ENCODE measurements at places on chromosomes 13 and 19.

- no peak for DNase-seq
These were observed 25.3 kb upstream of the GPR183 start for GRCh38 chr13:99332456-99332855.

- no peak for DNase-seq
These were observed 117.4 kb downstream of the TRPC4 start for GRCh38 chr13:37752146-37752545.

- DNase-seq, result no peak
These were observed 4.0 kb downstream of the AKT1S1 start for GRCh38 chr19:49873129-49873521.

GRCh38 chr19:29849208-29849607, 37.4 kb downstream of the CCNE1 start:
- DNase-seq, result no peak

DNA sequence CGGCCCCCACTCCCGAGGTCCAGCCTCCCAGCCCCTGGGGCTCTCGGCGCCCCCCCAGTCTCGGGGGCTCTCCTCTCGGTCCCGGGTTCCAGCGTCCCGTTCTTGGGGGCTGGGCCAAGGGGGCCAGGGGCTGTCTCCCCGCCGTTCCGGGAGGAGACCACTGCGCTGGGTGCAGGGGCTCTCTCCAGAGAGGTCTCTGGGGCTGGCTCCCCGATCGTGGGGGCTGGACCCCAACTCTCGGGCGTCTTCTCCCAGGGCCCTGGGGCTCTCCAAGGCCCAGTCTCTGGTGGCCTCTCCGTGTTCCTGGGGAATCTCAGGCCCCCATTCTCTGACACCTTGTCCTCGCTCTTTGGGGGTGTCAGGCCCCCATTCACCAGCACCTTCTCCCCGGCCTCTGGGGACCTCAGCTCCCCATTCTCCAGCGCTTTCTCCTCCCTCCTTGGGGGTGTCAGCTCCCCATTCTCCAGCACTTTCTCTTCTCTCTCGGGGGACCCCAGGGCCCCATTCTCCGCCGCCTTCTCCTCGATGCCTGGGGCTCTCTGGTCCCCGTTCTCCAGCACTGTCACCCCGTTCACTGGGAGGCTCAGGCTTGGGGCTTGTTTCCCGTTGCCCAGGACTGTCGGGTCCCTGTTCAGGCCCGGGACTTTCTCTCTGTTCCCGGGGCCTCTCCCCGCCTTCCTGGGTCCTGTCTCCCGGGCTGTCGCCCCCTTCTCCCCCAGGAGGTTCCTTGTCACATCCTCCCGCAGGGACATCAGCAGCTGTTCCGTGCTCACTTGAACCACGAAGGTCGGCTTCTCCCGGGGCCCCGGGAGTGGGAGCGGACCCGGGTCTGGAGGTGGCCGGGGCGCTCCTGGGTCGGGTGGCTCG, 13.7 kb downstream of the LMTK3 start:
- DNase-seq, result no peak

DNA sequence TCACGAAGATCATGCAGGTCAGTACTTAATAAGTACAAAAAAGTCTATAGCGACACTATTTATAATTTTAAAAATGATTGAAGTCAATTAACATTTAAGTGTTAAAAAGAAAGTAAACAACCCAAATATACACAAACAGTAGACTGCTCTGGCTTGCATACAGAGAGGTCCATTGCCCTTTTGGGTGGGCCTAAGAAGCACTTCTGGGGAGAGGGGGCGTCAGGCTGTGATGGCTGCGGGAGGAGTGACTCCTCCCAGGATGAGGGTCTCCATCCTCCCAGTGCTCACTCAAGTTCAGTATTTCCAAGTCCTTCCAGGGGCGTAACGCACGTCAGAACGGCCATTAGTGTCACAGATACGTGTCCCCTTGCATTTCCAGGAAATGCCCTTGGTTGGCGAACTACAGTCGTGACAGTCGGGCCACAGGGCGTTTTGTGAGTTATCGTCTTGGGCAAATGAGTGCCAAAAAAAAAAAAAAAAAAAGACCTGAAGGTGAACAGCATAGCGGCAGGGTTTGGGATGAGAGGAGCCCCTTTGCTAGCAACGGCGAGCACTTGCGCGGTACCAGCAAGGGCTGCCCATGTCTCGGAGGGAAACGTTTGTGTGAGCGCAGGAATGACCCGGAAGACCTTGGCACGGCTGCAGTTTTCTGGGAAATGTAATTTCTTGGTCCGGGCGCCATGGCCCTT, at the start of gene SCGB2B2:
Gene SCGB2B2, minus strand, starts transcription at position 463 of the 689 bp plus-strand sequence. CDS start 82,596 bp downstream, outside the sequence.
- no peak for DNase-seq

- no peak for DNase-seq
These were observed 90.9 kb upstream of the TRPC4 start for GRCh38 chr13:37960427-37960826.

GRCh38 chr13:112057736-112058518, 9.0 kb upstream of the SOX1 start:
- DNase-seq, result no peak

GRCh38 chr13:20525601-20526544, at the start of gene CRYL1:
CRYL1 (minus strand) TSS chr13:20525857; CDS start chr13:20525794, 63 bp downstream.
- DNase-seq, result no peak

DNA sequence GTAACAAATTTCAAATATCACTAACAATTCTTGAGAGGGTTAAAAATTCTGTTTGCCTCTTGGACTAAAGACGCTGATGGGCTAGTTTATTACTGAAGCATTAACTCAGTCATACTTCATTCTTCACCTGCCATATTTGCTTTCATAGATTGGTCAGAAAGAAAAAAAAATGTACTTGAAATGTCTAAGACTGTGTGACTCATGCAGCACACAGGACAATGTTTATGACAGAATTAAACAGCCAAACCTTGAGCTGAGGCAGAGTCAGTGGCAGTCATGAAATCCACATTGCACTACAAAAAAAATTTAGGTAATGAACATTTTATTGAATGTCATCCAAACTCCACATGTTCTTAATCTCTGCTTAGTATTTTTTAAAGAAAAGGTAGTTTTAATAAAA, 135.6 kb downstream of the PRR20E start:
- DNase-seq, result no peak

- DNase-seq, result no peak
These were observed 8.8 kb downstream of the ZSCAN22 start for GRCh38 chr19:58335630-58336029.

GRCh38 chr13:109481040-109481439, 305.3 kb downstream of the IRS2 start:
- no peak for DNase-seq

DNA sequence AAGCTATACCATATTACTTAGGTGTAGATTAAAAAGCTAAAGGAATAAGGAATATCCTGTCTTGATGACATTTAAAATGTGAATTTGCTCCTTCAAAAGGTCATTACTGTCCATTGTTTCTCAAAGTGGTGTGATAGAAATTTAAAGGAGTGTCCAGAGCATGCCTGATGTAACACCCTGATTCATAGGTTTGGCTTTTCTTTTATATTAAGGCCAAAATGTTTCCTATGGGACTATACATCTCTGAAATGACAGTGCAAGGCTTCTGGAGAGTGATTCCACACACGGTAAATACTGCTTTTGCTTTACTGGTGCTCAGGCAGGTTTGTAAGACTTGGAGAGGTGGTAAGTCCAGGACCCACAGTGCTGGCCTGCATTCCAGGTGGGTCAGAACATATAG, 289.9 kb downstream of the RFC3 start:
- no peak for DNase-seq

GRCh38 chr19:1090731-1091543, 4.2 kb downstream of the POLR2E start:
- no peak for DNase-seq

- no peak for DNase-seq
These were observed 28.5 kb downstream of the SKA3 start for GRCh38 chr13:21147827-21148226.

DNA sequence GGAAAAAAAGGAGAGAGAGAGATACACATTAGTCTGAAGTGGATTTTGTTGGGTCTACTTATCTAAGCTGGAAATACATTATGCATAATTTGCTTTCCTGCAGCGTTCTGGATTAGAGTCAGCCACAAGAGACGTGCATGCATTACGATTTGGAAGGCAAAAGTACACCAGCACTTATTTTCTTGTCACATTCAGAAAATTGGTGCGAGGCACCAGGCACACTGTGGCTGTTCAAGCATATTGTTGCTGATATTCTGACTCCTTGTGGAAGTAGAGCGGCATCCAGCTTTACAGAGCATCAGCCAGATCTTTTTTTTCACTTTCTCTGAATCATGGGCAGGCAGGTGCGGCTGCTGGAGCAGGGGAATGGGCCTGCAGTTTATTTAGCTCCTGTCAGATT, 905.6 kb upstream of the SPRY2 start:
- no peak for DNase-seq

DNA sequence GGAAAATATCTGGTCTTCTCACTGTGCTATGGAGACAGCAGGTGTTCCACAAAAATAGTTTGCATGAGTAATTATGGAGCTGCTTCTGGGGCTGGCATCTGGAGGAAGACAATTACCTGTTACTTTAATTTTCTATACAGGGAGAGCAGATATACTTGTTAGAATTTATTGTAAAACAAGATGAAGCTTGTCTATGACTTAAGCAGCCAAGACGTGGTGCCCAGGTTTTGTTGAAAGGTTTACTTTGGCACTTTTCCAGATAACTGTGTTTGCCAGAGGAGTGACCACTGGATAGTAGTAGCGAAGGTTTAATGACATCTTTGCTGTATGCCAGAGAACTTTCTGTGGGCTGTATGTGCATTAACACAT, 134.5 kb upstream of the KL start:
- DNase-seq, result no peak

DNA sequence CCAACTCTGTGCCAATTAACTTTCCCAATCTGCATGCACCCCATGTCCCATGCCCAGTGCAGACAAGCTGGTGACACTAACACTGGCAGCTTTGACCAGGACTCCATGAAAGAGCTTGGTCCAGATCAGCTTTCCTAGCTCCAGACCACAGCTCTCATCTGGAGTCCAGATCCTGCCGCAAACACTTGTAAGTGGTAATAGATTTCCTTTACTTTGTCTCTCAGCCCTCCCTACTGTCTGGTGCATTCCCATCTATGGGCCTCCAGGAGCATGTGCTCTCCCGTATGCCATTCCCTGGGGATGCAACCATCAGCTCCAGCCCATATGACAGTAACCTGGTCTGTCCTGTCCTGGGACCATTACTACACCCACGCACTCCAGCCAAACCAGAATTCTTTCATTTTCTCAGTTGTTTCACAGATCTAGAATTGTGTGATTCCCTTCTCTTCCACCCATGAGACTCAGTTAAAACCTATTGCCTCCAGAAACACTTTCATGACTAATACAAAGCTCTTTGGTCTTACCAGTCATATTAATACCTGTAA, 4.9 kb upstream of the STARD13 start:
- DNase-seq, result no peak

All from BJ (cell line).